ENCODE measurements at places on chromosomes 13 and 19. TPM values are rescaled to one million over a fixed set of nuclear protein-coding genes. Genes with fewer than 3 reads are reported as not detected.

- no peak for DNase-seq
These were observed 43.3 kb downstream of the VWA8 start for GRCh38 chr13:41917641-41918040.

Gene TTC9B
- not detected for polyA plus RNA-seq

- no peak for DNase-seq
These were observed 532.9 kb downstream of the SLITRK6 start for GRCh38 chr13:85266331-85266730.

GRCh38 chr19:1818549-1819195 lies 6.6 kb upstream of the ATP8B3 start:
- no peak for DNase-seq

Gene NOTCH3
- not detected for polyA plus RNA-seq

DNA sequence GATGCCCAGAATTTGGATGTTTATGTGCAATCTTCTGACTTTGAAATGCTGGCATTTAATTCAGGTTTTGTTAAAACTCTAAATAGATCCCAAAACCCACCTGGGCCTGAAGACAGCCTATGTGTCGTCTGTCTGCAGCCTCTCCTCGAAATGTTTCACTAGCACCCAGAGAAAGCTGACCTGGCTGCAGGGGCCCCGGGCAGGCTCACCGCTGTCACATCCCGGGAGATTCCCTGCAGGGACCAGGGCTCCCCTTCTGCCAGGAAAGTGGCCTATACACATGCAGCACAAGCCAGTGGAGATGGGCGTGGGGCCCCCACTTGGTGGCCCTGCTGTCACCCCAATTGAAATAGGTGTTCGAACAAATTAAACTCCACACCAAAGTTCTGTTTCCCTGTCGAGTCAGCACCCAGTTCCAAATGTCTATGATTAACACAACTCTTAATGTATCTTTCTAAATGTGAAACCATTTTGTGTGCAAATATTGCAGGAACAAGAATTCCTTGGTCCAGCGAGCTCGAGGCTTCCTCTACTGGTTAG lies 145.8 kb upstream of the ZNF507 start:
- no peak for DNase-seq

DNA sequence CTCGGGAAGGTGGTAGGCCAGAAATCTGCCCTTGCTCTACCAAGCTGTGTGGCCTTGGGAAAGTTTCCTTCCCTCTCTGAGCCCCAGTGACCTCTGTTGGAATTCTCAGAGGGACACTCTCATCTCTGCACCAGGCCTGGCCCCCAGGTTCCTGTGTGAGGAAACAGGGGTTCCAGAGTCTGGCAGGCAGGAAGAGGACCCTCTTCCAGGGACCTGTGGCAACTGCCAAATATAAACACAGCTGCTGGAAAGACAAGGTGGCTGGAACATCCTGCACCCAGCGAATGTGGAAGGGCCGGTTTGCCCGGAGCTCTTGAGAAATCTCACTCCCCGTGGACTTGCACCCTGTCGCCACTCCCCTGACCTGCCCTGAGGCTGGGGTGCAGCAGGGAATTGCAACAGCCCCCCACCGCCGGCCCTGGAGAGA lies 52.8 kb downstream of the GADD45B start:
- no peak for DNase-seq

GRCh38 chr19:14632286-14632685 lies 42.4 kb downstream of the ADGRE3 start:
- DNase-seq = peak; percentile 15

GRCh38 chr13:35987572-35988513 lies 143.3 kb downstream of the DCLK1 start:
- no peak for DNase-seq

DNA sequence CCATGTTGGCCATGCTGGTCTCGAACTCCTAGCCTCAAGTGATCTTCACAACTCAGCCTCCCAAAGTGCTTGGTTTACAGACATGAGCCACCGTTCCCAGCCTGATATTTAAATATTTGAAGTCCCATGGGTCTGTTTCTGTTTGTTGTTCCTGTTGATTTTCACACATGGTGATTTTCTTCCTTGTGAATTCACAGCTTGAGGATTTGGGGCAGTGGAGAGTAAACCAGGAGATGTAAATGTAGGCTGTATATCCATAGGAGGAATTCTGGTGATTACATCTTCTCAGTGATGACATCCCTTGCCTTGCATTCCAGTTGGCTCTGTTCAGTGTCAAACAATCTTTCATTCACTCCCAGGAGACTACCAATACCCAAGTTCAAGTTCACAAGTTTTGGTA lies 471.9 kb downstream of the KCTD12 start:
- no peak for DNase-seq

DNA sequence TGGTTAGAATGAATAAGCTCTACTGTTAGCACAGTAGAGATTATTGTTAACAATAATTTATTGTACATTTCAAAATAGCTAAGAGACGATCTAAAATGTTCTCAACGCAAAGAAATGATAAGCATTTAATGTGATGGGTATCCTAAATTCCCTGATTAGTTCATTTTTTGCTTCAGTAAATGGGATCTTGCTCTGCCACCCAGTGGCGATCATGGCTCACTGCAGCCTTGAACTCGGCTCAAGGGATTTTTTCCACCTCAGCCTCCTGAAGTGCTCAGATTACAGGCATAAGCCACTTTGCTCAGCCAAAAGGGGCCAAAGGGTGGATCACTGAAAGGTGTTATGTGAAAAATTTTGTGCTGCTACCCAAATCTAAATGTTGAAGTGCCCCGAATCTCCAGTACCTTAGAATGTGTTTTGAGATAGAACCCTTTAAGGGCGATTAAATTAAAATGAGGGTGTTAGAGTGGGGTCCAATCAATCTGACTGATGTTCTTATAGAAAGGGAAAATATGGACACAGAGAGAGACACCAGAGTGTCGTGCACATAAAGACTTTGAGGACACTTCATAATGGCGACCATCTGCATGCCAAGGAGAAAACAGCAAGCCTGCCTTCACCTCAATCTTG lies 31.5 kb upstream of the ZNF766 start:
- peak; percentile 48 for DNase-seq

DNA sequence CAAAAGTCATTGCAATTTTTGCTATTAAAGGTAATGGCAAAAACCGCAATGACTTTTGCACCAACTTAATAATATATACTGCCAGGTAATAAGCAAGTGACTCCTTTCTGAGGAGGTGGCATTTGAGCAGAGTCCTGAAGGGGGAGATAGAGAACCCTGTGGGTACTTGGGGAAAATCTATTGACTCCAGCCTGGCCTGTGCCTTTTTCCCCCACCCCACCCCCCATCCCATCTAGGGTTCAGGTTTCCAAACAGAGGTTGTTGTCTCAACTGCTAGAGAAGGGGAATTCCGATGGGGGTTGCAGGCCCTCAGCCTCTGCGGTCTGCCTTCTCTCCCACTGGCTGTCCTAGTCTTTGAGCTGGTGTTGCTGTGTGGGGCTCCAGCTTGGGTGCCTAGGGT lies 11.5 kb downstream of the S1PR2 start:
- DNase-seq = no peak

DNA sequence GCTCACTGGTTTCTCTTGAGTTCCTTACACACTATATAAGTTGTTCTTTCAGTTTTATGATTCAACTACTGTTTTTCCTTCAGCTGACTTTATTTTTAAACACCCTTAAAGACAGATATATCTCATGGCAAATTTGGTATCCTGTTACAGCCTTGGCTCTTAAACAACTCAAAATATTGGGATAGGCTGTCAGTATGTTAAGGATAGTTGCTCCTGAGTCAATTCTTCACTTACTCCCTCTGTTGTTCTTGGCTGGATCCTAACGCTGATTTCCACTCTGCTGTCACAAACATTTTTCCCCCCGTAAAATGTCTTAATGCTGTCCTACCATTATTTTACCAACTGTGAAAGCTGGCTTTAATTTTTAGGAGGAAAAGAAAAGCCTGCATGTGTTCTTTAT lies 1.2 kb downstream of the KCNRG start:
- no peak for DNase-seq

DNA sequence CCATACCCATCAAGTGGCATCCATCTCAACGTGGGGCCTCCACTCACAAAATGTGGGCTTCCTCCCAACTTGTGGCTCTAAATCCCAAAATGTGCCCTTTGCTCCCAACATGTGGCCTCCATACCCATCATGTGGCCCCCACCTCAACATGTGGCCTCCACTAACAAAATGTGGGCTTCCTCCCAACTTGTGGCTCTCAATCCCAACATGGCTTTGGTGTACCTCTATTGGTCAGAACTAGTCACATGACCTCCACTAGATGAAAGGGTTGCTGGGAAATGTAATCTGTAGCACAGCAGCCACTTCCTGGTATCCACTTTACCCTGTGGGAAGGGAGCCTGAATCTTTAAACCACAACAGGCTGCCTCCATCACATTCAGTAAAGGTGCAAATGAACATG lies 10.1 kb upstream of the ACER1 start:
- no peak for DNase-seq

DNA sequence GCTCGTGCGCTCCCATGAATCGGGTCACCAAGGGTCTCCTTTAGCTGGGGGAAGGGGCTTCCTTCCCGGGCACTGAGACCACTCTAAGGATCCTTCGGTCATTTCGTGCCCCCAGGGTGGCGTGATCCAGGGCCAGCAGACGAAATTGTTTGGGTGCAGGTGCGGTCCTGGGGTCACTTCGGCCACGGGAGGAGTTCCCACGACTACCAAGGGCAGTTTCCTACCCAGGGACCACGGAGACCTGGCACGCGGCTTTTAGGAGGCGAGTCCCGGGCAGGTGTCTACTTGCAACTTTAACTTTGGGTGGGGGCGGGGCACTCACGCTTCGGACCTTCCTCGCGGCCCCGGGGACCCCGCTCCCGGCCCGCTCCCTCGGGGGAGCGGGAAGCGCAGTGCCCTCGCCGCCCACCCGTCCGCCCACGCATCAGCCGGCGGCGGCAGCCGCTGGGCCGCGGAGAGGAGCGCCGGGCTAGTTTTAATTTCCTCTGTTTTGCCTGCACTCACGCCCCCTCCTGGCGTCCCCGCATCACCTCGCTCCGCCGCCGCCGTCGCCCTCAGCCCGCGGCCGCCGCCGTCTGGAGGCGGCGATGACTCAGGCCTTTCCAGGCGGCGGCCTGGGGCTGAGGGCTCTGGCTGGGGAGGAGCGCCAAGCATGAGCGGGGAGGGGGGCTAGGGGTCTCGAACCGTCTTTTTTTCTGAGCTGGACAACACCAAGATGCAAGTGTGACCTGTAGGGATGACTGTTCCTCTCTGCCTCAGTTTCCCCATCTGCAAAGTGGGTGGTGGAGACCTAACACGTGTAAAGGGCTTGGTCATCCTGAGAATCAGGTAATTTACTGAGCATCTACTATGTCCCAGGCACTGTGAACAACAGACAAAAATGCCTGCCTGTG lies 21.8 kb downstream of the OLFM2 start:
- peak; percentile 79 for DNase-seq

Gene FUT3
- not detected for polyA plus RNA-seq

DNA sequence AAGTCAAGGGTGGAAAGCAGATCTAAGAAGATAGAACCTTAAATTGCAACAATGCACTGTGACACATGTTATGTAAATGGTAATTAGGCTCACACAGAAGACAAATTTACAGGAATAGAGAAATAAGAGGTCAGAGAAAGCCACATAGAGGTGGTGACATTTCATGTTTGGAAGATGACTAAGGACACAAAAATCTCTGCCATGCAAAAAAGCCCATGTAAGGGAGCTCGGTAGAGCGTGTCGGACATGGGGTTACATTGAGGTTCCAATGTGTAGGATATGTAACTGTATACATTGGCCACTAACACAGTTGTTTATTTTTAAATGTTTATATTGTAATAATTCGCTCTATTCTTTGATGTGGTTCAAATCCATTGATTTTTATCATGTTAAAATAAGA lies 33.7 kb downstream of the SUGT1 start:
- no peak for DNase-seq

GRCh38 chr13:93521307-93521706 lies 294.7 kb downstream of the GPC6 start:
- no peak for DNase-seq

DNA sequence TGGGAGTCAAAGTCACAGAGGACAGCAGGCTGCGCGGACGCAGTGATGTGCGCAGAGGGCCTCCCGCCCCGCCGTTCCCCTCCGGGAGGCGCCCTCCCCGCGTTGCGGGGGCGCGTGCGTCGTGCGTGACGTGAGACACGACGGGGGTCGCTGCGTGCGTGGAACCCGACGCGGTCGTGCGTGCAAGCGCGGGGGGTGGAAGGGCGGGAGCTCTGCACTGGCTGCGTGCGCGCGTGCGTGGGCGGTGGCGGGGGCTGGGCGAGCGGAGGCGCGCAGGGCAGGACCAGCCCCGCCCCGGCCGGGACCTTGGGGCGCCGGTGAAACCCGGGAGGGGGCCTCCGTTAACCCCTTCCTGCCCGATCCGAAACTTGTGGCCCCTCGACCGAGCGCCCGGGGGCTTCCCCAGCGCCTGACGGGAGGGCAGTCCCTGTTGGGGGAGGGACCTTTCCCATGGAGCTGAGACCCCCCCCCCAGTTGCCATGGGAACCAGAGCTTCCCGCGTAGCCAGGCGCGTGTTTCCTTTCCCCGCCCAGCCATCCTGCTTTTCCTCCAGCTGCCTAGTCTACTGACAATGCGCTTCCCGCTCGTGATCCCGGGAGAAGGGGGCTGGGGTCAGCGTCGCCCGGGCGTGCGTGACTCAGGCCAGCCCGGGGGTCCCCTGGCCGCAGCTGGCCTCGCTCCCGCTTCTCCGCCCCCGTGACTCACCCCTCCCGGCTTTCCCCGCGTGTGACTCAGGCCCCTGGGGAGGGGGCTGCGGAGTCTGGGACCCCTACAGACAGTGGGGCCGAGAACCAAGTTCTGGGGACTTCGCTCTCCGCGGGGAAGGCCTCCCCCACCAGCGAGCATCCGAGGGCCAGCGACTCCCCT lies 7.3 kb upstream of the HOOK2 start:
- peak; percentile 95 for DNase-seq

Gene RABAC1
- 375 TPM for polyA plus RNA-seq

- peak; percentile 10 for DNase-seq
These were observed 26.1 kb downstream of the ZMYM2 start for GRCh38 chr13:19984430-19985218.

DNA sequence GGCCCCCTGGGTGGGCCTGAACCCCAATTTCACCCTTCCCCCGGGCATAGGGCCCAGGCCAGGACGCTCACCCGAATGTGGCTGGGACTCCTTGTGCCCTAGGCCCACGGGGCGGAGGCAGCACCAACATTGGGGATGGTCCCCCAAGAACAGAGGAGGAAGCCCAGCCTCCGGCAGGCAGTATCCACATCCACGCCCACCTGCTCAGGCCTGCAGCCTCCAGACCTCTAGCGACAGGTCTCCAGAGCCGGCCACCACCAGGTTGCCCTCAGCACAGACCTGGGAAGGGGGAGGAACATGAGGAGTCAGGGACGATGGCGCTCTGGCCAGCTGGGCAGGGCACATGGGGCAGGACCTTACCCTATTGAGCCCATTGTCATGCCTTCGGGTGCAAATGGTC lies 1.2 kb downstream of the GNG14 start:
- DNase-seq = no peak

DNA sequence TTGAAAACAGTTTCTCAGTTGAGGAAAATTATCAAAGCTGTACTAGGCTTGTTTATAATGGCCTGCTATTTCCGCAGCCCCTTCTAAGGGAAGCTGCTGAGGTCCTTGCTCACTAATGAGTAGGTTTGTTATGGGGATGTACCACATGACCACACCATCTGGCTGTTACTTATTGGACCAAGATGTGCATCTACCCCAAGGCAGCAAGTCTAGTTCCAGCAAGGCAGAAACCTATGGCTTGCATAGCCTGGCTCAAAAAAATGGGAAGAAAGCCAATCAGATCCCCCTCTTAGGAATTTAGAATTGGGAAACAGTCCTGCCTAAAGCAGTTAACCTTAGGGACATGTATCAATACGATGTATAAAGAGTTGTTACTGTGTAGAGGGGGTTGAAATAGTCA lies 186.5 kb upstream of the SPRY2 start:
- no peak for DNase-seq

GRCh38 chr19:39405958-39406655 lies 540 bp upstream of the ZFP36 start:
- DNase-seq = peak; percentile 82

GRCh38 chr19:34662919-34663318 lies 14.0 kb downstream of the SCGB2B2 start:
- DNase-seq = peak; percentile 4

Measured in immature natural killer cell (primary cell).